NCI-H2081 treated with DMSO at 0.1 percent for 48 hours (cell line): ENCODE measurements at places on chromosomes 12 and 14.

- no peak for DNase-seq
Observed at GRCh38 chr12:91133871-91134270, 22.6 kb upstream of the LUM start.

GRCh38 chr14:106174206-106174605, 647.8 kb downstream of the TMEM121 start:
- DNase-seq: no peak

DNA sequence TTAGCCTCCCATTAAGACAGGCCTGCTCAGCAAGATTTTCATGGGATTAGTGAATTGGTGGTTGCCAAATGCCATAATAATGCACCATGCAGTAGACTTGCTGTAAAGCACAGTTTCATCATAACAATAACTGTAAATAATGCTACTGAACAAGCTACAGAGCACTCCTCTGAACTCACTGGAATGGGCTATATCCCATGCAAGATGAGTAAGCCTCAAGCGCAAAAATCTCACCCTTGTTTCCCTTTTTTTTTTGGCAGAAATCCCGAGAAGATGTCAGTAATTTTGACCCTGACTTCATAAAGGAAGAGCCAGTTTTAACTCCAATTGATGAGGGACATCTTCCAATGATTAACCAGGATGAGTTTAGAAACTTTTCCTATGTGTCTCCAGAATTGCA, 145.9 kb upstream of the HIF1A start:
- no peak for DNase-seq

- DNase-seq: no peak
Observed at GRCh38 chr14:30295980-30296379, 263.0 kb upstream of the G2E3 start.

DNA sequence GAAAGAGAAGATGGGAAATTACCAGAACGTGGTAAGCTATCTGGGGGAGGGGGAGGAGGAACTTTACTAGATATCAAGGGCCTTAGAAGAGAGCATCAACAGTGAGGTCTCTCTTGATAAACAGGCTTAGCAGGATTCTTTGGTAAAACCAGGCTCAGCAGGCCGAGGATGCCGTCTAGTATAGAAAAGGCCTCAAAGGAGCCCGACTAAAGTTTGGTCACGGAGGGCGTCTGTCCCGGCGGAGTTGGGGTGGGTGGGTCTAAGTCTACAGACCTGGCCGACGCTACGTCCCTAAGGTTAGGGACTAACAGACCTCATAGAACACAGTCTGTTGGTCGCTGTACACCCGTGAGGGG, 538 bp upstream of the TIGAR start:
- no peak for DNase-seq

DNA sequence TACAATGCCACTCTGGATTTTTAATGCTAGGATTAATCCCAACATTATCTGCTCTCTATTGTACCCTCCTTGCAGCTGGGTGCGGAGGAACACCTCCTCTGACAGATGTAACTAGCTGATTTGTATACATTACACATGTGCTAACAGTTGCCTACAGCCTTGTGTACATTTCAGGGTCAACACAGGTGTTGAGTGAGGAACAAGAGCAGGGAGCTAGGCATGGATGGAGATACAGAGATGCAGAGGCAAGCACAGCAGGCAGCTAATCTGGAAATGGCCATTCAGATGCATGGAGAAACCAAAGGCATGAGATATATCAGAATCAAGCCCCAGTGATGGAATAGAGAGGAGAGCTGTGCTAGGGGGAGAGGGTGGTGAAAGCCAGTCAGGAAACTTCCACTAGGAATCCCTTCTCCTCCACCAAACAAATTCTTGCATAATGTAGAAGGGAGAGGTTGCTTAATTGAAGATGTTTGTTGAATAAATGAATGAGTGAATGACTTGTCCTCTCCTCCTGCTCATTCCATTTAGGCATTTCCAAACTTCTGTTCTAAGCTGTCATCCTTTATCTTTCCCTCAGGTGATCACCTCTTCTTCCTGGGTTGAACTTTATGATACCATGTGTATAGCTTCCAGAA, 313.2 kb downstream of the ATP23 start:
- DNase-seq: no peak

DNA sequence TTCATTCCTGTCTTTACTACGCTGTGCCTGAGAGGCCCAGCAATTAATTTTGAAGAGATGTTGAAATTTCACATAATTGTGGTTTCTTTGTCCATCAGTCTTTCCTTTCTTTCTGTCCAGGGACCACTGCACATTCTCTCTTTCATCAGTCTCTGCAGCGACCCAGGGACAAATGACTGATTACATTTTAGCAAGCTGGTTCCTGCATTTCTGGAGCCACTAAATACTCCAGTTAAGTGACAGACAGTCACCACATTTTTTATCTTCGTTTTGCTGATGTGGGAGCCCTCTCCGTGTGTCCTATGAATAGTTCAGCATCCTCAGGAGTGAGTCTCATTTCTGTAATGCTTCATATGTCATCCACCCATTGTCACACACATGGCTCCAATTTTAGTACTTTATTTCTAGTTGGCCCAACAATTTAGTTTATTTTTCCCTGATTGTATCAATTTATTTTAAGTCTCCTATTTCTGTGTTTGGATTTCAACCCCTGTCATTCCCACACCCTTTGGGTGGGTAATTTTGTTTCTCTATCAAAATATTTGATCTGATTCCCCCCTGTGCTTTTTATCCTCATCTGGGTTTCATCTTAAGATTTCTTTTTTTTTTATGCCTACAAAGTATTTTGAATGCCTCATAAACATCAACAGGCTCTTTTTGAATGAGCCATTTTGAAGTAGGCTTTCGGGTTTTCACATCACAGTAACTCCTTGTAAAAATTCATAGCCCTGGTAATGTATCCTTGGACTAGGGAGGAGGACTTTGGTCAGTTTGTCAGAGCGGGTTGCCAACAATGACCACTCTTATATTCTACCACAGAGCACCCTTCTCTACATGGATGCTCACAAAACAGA, 1196.5 kb downstream of the GALC start:
- DNase-seq: no peak

- DNase-seq: peak; percentile 35
Observed at GRCh38 chr12:88303335-88303734, 161.2 kb downstream of the TMTC3 start.

- DNase-seq: no peak
Observed at GRCh38 chr14:98623788-98624415, 648.1 kb downstream of the BCL11B start.

DNA sequence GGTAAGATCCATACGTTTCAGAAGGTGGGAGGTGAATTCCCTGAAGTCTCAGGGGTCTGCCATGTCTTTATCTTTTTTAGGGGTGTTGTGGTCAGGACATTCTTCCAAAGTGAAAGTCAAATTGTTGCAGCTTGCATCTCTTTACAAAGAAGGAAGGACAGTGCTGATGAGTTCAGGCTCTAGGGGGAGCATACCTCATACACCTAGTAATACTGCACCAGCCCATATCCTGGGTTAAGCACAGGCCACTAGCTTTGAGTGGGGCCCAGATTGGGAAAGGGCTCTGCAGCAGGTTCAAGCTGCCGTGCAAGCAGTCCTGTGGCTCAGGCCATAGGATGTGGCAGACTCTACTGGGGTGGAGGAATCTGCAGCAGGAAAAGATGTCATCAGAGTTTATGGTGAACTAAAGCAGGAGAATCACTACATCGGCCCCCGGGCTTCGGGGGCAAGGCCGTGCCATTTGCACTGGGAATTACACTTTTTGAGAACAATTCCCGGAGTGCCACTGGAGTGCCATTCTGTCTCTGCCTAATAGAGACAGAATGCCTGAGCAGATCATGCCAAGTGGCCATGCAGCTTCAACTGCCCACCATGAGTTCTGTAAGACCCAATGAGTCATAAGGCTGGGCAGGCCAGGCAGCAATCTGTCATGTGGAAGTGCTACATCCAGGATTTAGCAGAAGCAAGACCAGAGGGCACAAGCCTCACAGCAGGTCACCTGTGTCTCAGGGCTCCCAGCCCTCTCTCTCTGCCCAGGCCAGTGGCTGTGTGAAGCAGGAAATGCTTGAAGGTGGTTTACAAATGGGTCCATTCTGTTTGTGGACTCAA, 32.3 kb downstream of the DIO3 start:
- DNase-seq: no peak

GRCh38 chr12:60066655-60067054, 470.8 kb downstream of the SLC16A7 start:
- no peak for DNase-seq

- no peak for DNase-seq
Observed at GRCh38 chr14:82445810-82446570, 912.3 kb upstream of the SEL1L start.

- no peak for DNase-seq
Observed at GRCh38 chr14:67595392-67595791, 4.7 kb downstream of the PIGH start.

- DNase-seq: no peak
Observed at GRCh38 chr14:22476005-22476751, 112.8 kb downstream of the DAD1 start.

DNA sequence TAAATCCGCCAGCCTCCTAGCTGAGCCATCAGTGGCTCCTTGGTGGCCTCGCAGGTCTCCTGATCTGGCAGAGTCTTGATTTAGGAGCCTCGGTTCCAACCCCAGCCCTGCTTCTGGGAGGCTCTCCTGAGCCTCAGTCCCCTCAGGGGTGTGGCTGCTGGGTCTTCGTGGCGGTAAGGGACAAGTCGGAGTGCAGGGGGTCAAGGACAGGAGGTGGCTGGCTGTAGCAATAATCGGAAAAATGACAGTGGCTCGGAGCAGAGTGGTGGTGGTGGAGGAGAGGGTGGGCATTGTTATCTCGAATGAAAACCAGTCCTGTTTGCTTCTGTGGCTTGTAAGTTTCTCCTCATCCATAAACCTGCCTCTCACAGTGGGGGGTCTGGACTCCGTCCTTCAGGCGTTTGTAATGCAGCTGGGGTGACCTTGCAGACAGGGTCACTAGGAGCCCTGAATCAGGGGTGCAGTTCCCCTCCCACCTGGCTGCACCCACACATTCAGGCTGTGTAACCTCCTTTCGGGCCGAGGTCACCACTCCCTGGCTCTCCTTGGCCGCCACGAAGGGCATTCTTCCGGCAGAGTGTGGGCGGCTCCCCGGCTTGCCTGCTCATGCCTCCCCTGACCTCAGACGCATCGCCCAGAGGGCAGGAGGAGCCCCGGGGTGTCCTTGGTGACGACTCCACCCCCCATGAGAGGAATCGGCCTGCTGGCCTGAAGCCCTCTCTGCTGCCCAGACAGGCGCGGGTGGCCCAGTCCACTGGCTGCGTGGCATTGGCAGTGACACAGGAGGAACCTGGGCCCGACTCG, 8.1 kb downstream of the BCL7A start:
- DNase-seq: no peak

DNA sequence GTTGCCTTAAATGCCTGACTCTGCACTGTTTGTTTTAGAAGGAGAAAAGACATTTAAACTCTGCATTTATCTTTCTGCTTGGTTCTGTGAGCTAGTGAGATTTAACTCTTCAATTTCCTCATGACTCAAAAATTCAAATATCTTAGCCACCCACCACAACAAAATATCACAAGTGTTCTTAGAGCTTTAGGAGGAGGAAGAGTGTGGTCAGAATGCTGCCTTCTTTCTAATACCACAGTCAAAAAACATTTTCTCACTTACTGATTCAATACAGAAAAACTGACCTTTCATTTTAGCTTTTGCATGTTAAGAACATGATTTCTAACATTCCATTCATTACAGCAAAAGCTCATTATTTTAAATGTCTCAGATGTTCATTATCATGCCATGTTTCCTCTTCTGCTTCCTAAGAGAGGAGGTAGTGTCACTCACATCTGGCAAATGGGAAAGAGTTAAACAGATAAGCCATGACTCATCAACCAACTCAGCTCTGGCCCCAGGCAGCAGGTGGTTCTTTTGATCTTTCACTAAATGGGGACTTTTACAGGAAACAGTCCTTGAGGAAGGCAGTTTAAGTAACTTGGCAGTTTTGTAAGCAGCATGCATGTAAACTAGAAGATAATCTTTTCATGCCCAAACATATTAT, 56.4 kb upstream of the RNU6-8 start:
- no peak for DNase-seq

GRCh38 chr12:120797677-120798642, 72.3 kb downstream of the ACADS start:
- DNase-seq: no peak
